Osteoblast (primary cell): ENCODE measurements at places on chromosomes 1 and 21. TPM values are rescaled to one million over a fixed set of nuclear protein-coding genes. Genes with fewer than 3 reads are reported as not detected.

- no peaks in the 10 kb centered on the region for H3K27me3 ChIP-seq
- peak overlapping the region; percentile 66 for H3K4me3 ChIP-seq
Observed at GRCh38 chr1:6384962-6385361, 8.6 kb downstream of the ACOT7 start.

- no peak overlapping the region for H3K27ac ChIP-seq
- H3K4me1 ChIP-seq, result no peaks in the 10 kb centered on the region
- no peak overlapping the region for H3K4me3 ChIP-seq
- DNase-seq, result no peak
- H3K36me3 ChIP-seq, result no peaks in the 10 kb centered on the region
Observed at GRCh38 chr1:175343945-175344344, 151.4 kb upstream of the KIAA0040 start.

MEGF6 gene
- 61.9 and 85.4 TPM in 2 replicates for total RNA-seq

MTX1 gene
- 37.4 and 42.7 TPM in 2 replicates for total RNA-seq

SPATA21 gene
- total RNA-seq, result not detected in 2 replicates
